ENCODE measurements at places on chromosomes 4 and X.

DNA sequence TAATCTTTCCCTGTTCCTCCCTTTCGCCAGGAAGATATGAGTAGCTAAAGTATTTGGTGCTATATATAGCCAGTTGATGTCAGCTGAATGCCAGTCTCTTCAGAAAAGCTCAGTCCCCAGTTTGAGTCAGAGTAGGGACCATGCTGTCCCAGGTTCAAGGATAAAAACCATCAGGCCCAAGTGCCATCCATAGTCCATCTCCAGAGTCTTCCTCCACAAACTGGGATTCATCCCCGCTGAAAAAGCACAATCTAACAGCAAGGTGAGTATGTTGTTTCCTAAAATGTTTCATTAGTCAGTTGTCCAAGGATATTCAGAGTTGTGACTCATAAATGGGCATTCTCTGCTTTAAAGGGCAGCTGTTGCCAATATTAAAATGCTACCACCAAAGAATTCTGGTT, at the start of gene MYOZ2:
MYOZ2 (plus strand) TSS at position 112 of the 401 bp plus-strand sequence. CDS start 694 bp downstream, outside the sequence.
- no peak for DNase-seq

DNA sequence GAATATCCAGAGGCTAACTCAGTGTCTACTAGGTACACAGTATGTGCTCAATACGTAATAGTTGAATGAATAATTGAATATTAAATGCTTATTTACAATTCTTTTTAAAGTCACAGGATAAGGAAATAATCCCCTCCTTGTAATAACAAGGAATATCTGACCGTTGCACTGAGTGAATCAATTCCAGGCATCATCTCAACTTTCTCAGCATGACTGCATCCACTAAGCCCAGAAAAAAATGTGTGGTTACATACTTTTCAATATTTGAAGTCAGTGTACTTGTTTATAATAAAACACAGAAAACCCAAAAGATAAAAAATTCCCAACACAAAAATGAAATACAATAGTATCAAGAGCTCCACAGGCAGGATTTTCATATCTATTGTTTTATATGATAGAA, 105.4 kb downstream of the TMEM144 start:
- DNase-seq = no peak

DNA sequence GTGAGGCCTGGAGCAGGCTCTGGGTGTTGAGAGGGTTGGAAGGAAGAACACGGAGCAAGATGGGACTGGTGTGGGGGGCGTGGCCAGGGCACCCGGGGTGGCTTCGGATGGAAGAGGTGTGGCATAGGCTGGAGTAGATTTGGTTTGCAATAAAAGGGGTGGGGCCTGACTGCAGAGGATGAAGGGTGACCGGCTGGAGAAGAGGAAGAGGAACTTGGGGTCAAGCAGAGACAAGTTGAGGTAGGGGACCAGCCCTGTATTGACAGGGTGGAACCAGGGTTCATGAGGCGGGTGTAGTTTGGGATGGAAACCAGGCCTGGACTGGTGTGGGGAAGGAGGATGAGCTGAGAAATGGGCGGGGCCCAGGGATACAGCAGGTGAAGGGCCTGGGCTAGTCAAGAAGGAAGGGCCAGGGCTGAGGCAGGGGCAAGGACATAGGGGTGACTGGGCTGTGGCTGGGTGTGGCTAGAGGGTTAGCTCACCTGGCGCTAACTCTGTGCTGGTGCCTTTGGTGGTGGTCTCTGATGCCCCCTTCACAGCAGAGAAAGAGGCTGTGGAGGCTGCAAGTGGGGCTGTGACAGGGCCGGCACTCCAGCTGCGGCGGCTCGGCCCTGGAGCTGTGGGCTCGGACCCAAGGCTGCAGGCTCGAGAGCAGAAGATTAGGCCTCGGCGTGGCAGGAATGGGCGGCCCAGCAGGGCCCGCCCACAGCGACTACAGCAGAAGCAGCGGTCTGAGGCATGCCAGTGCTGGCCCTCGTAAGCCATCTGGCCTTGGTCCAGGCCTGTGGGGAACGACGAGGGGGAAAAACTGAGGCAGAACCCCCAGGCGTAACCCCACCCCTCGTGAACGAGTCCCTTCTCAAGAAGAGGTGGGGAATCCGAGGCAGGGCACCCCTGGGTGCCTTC, 5.0 kb downstream of the PLP2 start:
- DNase-seq = no peak

DNA sequence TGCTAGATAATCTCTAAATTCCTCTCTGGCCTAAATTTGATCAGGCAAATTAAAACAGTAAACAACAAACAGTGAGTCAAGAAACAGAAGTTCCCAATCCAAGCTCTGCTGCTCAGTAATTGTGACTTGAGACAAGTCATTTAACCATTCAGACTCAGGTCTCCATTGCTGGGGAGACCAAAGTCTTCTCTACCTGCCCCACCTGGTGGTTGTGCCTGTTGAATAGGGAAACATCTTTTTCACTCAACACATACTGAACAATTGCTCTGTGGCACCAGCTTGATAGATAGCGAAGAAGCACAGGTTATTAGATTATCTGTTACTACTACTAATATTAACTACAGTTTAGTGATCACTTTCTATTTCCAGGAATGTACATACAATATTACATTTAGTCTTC, 112.1 kb upstream of the EOLA2 start:
- no peak for DNase-seq

- DNase-seq = peak; percentile 62
Measured at GRCh38 chr4:47926667-47927258, 12.4 kb upstream of the NFXL1 start.

DNA sequence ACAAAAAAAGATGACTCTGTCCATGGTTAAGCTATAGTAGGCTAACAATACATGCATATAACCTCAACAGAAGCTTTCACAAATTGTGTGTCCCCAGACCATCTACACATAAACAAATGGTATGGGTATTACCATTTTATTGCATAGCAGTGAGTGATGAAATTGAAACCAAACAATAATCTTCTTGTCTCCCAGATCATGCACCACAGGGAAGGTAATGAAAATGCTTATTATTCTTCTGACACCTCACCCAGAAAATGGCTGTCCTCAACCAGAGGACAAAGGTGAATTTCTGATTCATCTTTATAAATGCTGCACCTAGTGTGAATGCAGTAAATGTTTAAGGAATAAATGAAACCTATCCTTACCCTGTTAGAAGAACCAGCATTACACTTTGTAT, 8.0 kb downstream of the PRSS12 start:
- DNase-seq = no peak

GRCh38 chr4:150578745-150579501, 3.0 kb upstream of the MAB21L2 start:
- no peak for DNase-seq

DNA sequence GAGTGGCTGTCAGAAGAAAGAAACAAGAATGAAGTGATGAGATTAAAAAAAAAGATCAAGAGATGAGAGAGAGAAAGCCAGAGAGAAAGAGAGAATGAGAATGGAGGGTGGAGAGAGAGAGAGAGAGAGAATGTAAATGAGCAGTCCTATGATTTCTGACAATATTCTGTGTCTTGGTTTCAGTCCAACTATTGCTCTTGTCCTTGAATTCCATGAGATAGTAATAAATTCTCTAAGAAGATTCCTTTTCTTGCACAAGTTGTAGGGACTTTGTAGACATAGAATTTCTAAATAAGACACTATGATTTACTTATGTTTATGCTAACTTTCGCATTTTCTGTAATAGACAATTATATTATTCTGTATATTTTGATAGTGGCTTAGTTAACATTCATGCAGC, 149.6 kb upstream of the CTSO start:
- no peak for DNase-seq

GRCh38 chrX:44904542-44905115, 31.6 kb downstream of the KDM6A start:
- no peak for DNase-seq

DNA sequence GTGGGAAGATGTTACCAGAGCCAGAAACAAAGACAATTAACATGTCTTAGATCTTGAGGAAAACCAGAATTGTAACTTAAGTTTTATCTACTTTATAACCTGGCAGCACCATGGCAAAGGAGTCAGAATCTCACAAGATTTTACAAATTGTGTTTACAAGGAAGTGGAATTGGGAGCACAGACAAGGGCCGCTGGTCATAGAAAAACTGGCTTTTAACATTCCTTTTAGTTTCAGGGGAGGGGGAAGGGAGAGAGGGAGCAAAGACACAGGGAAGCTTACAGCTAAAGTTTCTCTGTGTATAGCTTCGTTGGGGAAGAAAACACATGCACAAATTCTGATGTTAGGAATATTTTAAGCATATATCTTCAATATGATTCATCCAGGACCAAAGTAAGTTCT, 10.3 kb upstream of the UGT2B11 start:
- no peak for DNase-seq

DNA sequence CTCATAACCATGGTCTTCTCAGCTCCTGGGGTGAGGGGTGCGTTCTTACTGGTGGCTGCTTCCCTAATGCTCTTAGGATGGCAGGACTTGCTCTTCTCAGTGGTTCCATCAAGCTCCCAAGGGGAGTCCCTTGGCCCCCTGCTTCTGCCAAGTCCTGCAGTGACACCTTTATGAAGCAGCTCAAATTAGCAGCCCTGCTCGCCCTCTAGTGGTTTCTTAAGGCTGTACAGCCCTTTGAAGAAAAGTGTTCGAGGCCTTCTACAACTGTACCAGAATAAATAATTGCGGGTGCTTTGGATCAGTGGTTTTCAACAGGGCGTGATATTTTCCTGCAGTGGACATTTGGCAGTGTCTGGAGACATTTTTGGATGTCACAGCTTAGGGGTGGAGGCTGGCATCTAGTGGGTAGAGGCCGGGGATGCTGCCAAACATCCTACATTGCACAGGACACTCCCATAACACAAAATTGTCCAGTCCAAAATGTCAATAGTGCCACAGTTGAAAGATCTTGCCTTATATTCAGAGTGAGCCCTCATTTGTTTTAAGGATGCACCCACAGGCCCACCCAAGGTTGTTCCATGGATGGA, 204.7 kb upstream of the S100G start:
- DNase-seq = peak; percentile 42

- DNase-seq = no peak
Measured at GRCh38 chr4:172998527-172999469, 169.8 kb upstream of the GALNT7 start.

GRCh38 chrX:40065296-40066046, 32.3 kb downstream of the BCOR start:
- DNase-seq = peak; percentile 22

DNA sequence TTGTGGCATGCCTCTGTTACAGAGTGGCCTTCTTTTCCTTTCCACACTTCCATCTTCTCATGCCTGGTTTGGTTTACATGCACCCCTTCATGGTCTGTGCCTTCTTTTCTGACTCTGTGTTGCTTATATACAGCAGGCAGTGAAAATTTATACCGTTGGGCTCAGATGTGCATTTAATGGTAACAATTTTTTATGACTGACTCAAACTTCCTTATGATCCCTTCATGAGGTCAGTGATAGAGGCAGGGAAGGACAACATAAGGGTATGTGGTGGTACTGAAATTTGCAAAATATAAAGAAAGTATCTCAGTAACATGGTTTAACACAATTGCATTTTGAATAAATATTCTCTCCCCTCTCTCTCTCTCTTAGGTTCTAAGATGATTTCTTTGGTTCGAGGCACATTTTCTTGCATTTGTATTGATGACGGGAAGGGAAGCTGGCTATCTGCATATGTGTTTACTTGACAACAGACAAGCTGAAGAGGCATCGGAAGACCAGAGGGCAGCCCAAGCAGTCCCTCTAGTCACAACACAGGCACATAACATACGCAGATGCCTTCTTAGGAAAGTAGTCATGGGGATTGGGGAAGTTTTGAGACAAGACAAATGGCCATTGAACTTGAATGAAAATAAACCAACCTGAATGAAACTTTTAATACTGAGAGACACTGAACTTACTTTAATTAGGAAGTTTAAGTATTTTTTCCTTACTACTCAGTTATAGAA, 163.3 kb upstream of the LEF1 start:
- DNase-seq = no peak

GRCh38 chrX:48910926-48911411, 477 bp downstream of the SLC35A2 start:
- DNase-seq = peak; percentile 19

DNA sequence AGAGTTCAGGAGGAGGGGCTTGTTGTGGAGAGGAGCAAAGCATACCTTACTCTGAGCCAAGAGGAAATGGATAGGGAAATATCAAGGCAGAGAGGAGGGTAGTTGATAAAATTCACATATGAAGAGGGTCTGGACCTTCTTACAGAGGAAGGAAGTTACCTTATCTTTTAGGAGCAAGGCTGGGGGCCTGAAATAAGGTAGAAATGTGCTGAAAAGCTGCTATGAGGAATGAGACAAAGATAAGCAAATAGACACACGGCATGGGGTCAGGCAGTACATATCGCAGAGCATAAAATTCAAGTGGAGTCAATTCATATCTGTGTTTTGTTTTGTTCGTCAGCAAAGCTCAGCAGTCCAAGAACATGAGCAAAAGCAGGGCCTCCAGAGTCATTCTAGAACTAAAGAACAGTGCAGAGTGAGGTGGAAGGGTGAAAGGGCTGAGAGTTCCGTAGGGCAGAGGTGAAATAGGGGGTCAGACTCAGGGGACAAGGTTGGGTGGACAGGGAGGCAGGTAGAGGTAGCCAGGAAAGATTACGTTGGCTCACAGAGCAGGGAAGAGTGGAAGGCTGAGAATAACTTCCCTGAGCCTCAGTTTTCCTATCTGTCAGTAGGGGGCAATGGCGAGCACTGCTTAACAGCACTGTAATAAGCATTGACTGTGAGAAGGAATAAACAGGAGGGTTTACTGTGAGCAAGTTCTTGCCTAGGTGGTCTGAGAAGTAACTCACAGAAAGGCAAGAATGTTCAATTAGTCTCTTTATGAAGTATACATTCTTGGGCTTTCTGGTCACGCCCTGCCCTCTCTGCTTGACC, 9.2 kb downstream of the VSIG4 start:
- DNase-seq = peak; percentile 43

- no peak for DNase-seq
Measured at GRCh38 chr4:129046055-129046959, 47.0 kb downstream of the SCLT1 start.

GRCh38 chrX:103565752-103566151, 19.6 kb upstream of the TCEAL4 start:
- no peak for DNase-seq

- peak; percentile 46 for DNase-seq
Measured at GRCh38 chr4:6658597-6659075, 18.2 kb downstream of the MRFAP1 start.

Data from CD4-positive, alpha-beta T cell treated with Interleukin-2 at 100 ng/mL for 4 hours (primary cell).